H1 (cell line): ENCODE measurements at places on chromosomes 6 and 20. TPM values are rescaled to one million over a fixed set of nuclear protein-coding genes. Genes with fewer than 3 reads are reported as not detected.

DNA sequence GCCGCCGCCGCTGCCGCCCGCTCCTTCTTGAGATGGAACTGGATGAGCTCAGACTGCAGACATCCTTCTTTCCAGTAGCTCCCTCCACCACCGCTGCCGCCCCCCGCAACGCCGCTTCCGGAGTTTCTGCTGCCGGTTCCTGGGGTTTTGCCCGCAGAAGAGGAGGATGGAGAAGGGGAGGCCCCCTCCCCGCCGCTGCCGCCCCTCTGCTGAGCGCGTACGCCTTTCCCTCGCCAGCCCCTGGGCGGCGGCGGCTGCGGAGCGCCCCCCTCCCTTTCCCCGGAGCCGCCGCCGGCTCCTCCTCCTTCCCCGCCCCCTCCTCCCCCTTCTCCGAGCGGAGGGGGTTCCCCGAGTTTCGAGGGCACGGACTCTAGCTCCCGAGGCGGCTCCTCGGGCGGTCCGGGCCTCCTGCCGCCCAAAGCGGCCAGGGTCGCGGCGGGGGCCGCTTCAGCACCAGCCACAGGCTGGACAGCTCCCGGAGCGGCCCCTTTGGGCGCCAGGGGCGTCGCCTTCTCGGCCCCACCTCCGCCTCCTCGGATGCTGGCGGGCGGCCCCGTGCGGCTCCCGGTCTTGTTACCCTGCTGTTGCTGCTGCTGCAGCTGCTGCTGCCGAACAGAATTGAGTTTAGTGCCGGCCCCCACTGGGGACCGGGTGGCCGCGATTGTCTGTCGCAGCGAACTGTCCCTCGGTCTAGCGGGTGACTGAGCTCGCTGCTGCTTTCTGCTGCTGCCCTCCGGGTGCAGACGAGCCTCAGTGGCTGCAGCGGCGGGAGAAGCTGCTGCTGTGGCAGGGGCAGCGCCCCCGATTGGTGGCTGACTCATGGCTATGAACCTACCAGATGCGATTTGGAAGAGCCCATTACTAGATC is 3.1 kb downstream of the MTCL3 start:
- DNase-seq = peak; percentile 34
- no peak overlapping the region for H3K27ac ChIP-seq
- H3K4me3 ChIP-seq = peak overlapping the region; percentile 74
- no peaks in the 10 kb centered on the region for H3K36me3 ChIP-seq
- peaks cover 13% of the 10 kb centered on the region for H3K27me3 ChIP-seq

- H3K4me1 ChIP-seq = no peaks in the 10 kb centered on the region
- peaks cover 83% of the 10 kb centered on the region for H3K36me3 ChIP-seq
- H3K27ac ChIP-seq = no peak overlapping the region
- no peak for DNase-seq
- no peaks in the 10 kb centered on the region for H3K27me3 ChIP-seq
These were observed 24.0 kb downstream of the PGM3 start for GRCh38 chr6:83169106-83169505.

- H3K36me3 ChIP-seq = no peaks in the 10 kb centered on the region; the same call in 1 of the 2 replicates
- H3K4me3 ChIP-seq = peak overlapping the region; percentile 79
- peaks cover 24% of the 10 kb centered on the region for H3K27me3 ChIP-seq
- H3K27ac ChIP-seq = no peak overlapping the region
- no peak for DNase-seq
- peaks cover 7% of the 10 kb centered on the region; the same call in 1 of the 2 replicates for H3K4me1 ChIP-seq
These were observed 2.7 kb downstream of the MYB start for GRCh38 chr6:135183532-135184440.

The WRNIP1 gene
- total RNA-seq = 39.2 TPM in 2 replicates

The ERVFRD-1 gene
- not detected in 2 replicates for total RNA-seq

The TEAD3 gene
- 27.0 and 28.7 TPM in 2 replicates for total RNA-seq

The PRL gene
- total RNA-seq = not detected in 2 replicates
